ENCODE measurements at places on chromosomes 7 and 10.

GRCh38 chr7:153682628-153683027 is 369.6 kb upstream of the DPP6 start:
- DNase-seq = no peak

DNA sequence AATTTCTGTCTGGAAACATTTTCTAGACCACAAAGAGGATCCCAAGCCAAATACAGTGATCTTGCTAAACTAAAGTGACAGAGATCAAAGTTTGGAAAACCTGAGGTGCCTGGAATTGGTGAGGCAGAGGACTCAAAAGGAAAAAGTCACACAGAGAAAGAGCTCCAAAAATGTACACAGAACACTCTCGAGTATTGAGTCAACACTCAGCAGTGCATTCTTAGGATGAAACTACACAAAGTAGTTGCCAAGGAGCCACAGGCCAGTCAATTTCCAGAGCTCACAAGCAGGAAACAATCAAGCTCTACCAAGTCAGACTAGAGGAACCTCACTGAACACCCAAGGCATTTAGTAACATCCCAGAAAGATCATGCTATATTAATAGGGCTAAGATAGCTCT is 61.3 kb downstream of the MICU1 start:
- DNase-seq = no peak

DNA sequence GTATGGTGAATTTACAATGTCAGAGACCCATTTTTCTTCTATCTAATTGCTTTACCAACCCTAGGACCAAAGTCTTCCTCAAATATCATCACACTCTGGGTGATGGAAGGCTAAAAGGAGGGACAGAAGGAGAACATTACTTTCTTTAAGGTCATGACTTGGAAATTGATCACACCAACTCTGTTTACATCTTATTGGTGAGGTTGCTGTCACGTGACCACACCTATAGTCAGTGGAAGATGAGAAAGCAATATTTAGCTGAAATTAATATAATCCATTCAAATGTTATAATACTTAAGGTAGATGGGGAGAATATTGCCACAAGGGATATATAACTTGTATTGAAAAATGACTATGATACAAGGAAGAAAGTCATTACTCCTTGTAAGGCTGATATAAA is 183.6 kb upstream of the SMIM30 start:
- no peak for DNase-seq

DNA sequence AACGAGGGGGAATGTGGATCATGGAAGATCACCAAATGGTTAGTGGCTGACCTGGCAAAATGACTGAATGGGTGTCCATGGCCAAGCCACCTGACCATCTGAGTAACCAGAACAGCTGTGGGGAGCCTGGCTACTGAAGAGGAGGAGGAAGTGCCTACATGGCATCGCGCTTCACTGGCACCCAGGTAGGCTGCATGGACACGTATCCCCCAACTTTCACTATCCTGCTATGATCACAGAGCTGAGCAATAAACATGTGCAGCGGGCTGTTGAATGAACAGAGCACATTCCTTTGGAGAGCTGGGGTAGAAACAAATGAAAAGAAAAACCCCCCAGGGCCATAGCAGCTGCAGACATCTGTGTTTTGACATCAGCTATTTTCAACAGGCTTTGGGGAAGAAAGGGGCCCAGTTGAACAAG is 6.5 kb downstream of the AKR1B1 start:
- no peak for DNase-seq

- DNase-seq = no peak
Measured at GRCh38 chr7:47314728-47315607, 266.9 kb downstream of the TNS3 start.

GRCh38 chr7:132545756-132546155 is 30.5 kb downstream of the PLXNA4 start:
- DNase-seq = no peak

DNA sequence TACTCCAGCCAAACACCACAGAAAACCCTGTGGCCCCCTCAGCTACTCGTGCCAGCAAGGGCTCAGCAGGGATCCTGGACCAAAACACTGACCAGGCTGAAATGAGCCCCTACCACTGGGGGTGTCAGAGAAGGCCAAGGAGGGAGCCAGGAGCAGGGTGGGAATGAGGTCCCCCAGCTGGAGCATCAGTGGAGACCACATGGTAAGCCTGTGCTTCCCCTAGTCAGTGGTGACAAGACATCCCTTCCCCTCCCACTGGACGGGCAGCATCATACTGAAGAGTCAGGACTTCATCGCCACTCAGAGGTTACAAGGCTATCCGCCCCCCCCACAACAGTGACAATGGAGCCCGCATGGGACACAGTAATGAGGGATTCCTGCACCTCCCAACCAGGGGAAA is 99.6 kb downstream of the LHPP start:
- no peak for DNase-seq

DNA sequence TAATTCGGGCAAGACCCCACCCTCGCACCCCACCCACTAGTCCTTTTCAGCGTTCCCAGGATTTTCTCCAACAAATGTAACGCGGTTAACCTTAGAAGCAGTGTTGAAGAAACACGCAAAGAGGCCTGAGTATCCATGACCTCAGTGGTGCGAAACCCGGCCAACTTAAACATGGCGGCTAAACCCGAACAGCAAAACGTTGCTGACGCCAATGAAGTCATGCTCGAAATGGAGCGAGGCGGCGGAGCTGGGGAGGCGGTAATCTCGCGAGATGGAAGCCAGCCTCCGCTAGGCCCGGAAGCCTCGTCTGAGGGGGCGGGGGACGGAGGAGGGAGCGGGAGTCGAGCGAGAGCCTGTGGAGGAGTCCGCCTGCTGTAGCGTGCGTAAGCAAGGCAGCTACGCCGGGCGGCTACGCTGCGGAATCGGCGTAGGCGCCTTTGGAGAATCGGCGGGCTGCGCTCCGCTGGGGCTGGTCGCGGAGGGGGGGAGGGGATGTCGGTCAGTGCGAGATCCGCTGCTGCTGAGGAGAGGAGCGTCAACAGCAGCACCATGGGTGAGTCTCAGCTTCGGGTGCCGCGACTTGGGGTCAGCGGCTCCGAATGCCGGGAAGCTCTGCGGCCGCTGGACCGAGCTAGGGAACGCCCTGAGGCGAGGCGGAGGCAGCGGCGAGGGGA is at the start of gene SEPTIN7:
Gene SEPTIN7 (plus strand): TSS at position 340 of the 674 bp plus-strand sequence. CDS start 153 bp downstream, at position 493.
- DNase-seq = peak; percentile 77

DNA sequence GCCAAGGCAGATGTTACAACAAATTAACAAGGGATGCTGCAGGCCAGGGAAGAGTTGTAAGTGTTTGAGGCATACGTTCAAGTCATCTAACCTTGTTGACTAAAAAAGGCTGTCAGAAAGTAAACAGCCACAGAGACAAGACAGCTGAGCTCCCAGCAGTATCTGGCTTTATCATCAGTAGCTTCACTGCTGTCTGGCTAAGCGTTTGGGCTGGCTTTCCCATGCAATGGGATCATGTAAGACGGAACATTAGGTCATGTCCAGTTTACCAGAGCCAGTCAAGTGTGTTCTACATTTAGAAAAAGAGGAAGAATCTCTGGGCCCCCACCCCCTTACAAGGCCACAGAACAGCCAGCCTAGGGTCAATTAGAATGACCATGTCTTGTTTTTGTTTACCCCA is 51.3 kb upstream of the GSAP start:
- DNase-seq = no peak

GRCh38 chr10:45093945-45094344 is 93.2 kb downstream of the ZNF22 start:
- no peak for DNase-seq

- DNase-seq = no peak
Measured at GRCh38 chr7:119935418-119936025, 337.5 kb upstream of the KCND2 start.
